HuH-7 (cell line): ENCODE measurements at places on chromosomes 5 and 9.

GRCh38 chr5:31392061-31392460 lies 139.8 kb downstream of the DROSHA start:
- no peak for DNase-seq

DNA sequence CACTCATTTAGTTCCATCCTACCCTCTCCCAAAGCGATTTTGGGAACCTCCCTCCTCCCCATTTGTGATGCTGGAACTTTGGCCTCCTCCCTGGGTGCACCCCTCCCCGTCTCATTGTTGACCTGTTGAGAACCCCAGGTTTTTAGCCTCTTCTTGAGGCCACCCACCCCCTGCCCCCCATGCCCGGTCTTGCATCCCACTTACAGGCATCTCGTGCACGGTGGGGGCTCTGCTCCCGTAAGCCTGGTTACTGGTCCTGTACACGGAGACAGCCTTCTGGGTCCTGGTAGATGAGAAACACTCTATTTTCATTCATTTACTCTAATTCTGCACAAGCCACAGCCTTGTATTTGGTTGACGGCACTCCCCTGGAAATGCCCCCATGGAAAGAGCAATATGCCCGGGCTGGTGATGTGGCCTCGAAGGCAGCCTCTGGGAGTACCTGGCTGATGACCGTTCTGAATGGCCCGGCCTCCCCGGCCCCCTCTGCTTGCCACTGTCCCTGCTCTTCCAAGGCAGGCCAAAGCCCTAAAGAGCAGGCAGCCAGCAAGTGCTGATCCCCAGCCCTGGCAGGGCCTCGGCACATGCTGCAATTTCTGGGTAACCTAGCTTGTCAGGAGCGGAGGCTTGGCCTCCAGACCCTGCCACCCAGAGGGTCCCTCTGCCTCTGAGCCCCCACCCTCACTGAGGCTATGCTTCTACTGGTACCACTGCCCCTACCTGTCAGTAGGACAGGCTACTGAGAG lies 1.9 kb upstream of the MRPS2 start:
- DNase-seq, result no peak

- no peak for DNase-seq
These were observed 9.7 kb downstream of the ICE1 start for GRCh38 chr5:5432020-5432707.

GRCh38 chr5:41408676-41409443 lies 101.5 kb downstream of the PLCXD3 start:
- DNase-seq, result no peak

- DNase-seq, result no peak
These were observed 40.3 kb downstream of the UBTD2 start for GRCh38 chr5:172243302-172243701.

- DNase-seq, result no peak
These were observed 20.4 kb upstream of the UBLCP1 start for GRCh38 chr5:159242656-159243055.

DNA sequence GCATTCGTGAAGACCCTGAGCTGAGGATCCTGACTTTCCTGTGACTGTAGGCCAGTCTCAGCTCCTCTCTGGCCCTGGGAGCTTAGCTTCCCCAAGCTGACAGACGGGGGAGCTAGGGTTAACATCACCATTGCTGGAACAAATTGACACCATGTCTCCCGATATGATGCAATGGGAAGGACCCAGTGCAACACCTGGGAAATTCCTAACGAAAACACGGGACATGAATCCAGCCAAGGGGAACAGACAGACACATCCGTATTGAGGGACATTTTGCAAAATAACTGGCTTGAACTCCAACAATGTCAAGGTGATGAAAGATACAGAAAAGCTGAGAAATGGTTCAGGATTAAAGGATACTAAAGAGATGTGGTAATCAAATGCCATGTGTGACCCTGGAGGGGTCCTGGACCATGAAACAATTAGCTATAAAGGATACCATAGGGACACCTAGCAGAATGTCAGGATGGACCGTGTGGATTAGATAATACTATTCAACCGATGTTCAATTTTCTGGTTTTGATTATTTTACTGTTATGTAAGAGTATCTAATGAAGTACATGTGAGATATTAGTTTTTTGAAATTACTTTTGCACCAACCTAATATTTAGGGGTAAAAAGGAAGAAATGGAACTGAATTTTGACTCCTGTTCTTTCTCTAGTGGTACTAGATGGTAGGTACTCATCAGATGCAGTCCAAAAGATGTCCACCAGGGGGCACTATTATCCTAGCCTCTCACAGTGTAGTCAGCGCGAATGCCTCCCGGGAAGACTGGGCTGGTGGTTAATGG lies 52.7 kb downstream of the NDST1 start:
- peak; percentile 83 for DNase-seq

DNA sequence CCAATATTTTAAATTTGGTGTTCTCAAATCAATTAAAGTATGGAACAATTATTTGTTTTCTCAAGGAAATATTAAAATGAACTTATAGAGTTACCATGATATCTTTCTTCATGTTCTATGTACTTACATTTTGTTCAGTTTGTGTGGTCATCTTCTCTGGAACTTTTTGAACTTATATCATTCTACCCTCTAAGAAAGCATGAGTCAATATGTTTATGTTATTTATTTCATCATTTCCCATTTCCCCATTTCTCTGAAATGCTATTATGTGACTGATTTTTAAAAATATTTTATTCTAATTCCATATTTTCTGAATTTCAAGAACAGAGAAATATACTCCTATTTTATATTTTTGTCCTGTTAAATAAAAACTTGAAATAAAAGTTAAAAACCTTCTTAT lies 123.5 kb upstream of the ACOT12 start:
- no peak for DNase-seq

DNA sequence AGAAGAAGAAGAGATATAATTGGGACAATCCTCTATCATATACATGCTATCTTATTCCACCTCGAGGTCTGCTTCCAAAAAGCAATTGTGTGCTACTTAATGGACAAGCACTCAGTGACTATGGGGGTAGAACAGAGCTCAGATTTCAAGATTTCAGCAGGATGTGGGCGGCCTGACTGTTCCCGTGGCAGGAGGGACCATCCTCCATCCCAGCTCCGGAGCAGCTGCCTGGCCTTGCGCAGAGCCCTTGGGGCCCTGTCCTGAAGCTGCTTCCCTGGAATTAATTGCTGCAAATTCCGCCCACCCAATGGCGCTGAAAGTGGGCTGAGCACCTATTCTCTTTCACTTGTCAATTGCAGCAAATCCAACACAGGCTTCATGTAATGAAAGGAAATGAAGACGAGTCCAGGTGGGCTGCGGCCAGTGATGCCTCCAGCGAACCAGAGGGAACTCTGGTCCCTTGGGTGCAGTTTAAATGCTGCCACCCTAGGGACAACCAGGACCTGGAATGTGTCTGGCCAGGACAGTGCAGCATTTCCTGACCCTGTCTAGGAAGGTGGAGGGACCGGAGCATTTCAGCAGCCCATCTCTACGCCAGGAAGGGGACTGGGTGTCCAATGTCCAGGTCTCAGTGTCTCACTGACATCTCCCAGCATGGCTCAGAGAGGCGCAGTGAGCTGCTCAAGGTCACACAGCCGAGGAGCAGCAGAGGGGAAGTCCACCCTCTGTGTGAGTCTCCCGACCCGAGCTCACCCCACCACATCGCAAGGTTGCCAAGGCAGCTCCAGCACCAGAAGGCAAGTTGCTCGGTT lies 50.5 kb upstream of the FCN1 start:
- no peak for DNase-seq

- DNase-seq, result no peak
These were observed 145.3 kb upstream of the ADCY2 start for GRCh38 chr5:7250611-7251010.

- DNase-seq, result peak; percentile 34
These were observed 693.8 kb downstream of the DNAH5 start for GRCh38 chr5:13250464-13251291.

- DNase-seq, result no peak
These were observed 31.2 kb upstream of the EXOC3 start for GRCh38 chr5:411728-412127.

DNA sequence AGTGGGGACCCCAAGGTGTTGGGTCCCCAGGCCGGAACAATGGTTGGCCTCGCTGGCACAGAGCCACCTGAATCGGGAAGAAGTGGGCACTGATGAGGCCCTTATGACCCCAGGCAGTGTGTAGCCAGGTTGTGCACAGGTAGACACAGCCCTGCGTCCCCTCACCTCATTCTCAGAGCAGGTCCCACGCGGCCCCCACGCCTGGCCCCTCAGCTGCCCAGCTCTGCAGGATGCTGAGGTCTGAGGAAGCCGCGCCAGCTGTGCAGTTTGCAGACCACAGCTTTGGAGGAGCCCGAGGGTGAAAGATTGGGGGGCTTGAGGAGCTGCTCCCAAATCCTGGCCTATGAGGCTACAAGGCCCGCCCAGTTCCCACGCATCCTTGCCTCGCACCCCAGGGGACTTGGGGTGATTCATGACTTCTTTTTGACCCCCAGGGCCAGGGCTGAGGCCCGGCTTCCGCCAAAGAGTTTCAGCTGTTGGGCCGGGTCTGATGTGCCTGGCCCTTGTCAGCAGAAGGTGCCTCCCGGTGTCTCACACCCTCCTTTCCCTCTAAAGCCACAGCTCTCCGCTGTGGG lies 87.8 kb upstream of the PHYKPL start:
- no peak for DNase-seq

DNA sequence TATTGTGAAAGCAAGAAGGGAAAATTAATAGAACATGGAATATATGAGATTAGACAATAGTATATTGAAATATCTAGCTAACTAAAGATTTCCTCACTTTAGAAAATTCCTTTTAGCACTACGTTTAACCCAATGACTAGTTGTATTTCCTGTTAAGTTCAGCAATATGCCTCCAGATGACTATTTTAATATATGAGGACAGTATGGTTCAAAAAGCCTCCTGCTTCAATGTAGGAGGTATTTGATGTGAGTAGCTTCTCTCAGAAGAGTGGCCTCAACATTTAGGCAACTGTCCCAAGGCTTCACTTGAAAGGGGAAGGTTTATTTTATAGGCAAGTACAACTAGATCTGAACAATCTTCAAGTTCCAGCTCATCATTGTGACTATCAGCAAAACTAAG lies 2.0 kb upstream of the MEF2C start:
- DNase-seq, result no peak

GRCh38 chr5:122863240-122863639 lies 17.8 kb downstream of the SNX24 start:
- no peak for DNase-seq

DNA sequence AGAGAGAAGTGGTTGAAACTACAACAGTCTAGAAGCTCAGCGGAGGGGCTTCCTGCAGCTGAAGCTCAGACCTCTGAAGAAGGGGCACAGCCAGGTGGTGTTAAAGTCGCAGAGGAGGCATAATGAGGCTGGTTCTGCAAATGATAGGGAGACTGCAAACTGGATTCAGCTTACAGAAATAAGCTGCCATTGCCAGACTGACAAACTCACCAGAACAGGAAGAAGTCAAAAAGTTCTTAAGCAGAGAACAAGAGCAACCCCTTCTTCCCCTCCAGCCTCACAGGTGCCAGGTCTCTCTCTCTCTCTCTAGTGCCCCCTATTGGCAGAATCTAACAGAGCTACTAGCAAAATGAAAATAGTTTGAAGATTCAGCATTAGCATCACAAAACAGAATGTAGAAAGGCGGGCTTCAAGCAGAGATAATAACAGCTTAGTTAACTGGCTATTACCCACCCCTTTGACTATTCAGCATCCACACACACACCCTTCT lies 76.7 kb downstream of the GRAMD2B start:
- DNase-seq, result peak; percentile 22

- no peak for DNase-seq
These were observed 79.4 kb downstream of the PAM start for GRCh38 chr5:102834438-102834964.

- DNase-seq, result no peak
These were observed 10.4 kb downstream of the LRRC8A start for GRCh38 chr9:128892221-128892921.

DNA sequence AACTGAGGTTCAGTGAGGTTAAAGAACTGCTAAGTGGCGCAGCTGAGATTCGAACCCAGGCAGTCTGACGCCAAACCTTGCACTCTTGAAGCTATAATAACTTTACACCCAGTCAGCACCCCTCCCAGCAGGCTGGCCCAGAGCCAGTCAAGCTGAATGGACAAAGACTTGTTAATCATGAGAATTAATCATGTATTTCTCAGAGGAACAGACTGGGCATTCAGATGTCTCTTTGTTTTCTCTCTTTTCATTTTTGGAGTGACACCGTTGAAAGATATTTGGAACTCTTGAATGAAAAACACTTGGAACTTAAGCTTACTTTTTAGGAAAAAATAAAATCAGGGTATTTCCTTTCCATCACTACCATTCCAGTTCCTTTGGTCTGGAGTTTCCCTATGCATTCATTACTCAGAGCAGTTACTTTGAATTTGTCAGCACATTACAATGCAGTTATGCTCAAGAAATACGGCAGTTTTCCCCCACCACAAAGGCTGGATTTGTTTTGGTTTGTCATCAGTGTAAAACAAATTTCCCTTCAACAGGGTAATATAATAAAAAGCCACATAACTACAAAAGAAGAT lies 22.6 kb upstream of the MAMDC2 start:
- no peak for DNase-seq

GRCh38 chr5:159186319-159186718 lies 23.0 kb downstream of the RNF145 start:
- DNase-seq, result no peak

DNA sequence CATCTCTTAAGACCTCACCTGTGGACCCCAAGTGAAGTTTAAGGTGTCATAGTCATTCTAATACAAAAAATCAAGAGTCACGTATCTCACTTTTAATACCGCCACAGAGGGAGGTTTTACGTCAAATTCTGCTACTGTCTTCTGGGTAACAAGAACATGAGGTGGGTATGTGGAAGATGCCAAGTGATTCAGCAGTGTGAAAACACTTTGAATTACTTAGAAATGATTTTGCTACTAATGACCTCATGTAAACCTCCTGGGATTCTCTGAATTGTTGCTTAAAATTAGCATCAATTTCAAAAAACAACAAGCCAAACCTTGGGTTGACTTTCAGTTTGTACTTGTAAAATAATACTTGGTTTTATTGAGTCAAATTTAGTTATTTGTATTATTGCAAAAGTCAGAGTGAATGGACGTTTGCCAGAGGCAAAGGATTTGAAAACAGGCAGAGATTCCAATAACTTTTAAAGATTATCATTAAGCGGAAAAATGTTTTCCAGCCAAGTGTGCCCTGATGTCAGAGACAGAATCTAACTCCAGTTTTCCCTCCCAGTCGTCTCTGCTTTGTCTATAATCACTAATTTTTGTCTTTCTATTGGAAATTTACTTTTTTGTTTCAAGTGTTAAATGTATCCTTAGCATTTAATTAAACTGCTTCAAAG lies 8.8 kb downstream of the DMRT2 start:
- DNase-seq, result no peak

GRCh38 chr9:131272212-131272611 lies 4.1 kb downstream of the FAM78A start:
- no peak for DNase-seq

- DNase-seq, result no peak
These were observed 48.2 kb downstream of the OTP start for GRCh38 chr5:77590347-77590746.

GRCh38 chr9:106731910-106732309 lies 131.1 kb upstream of the ZNF462 start:
- DNase-seq, result no peak

GRCh38 chr5:171386861-171387344 lies 746 bp upstream of the NPM1 start:
- DNase-seq, result no peak

GRCh38 chr5:10202089-10202910 lies 47.4 kb downstream of the ATPSCKMT start:
- DNase-seq, result no peak

- peak; percentile 50 for DNase-seq
These were observed 23.5 kb upstream of the ALDOB start for GRCh38 chr9:101458963-101459631.
